ENCODE measurements at places on chromosomes 6 and 20.

DNA sequence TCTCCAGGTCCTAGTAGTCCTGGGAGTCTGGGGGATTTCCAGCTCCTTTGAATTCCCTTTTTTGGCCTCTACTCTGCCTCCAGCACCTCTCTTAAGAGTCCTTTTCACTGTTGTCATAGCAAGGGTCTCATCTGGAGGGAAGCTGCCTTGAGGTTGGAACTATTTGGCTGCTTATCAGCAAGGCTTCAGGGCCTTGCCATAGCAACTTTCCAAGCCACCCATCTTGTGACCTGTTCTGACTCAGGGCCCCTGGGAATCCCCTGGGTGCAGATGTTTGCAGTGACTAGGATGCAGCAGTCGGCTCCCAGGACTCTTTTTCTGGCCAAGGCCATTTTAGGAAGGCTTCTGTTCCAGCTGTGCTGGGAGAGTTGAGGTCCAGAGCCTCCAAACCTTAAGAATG is 12.4 kb downstream of the PKIG start:
- no peak for DNase-seq

DNA sequence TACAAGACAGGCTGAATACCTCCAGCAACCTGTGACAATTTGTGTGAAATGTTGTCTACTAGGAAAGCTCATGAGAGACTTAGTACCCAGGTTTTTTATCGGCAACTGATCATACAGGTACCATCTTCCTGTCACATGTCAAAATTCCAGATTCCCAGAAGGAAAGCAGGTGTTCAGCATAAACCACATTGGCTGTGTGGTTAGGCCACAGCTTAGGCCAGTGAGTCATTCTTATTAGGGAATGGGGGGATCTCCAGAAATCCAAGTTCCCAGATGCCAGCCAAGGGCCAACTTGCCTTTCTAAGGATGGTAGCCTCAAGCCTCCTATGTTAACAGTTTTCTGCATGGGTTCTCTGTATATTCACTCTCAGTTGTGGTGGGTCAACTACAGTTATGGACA is 65.9 kb downstream of the FAM184A start:
- DNase-seq: no peak

GRCh38 chr20:38169636-38170193 is 4.6 kb upstream of the TGM2 start:
- no peak for DNase-seq

GRCh38 chr20:43744966-43745730 is 18.3 kb upstream of the GTSF1L start:
- no peak for DNase-seq

- DNase-seq: no peak
These were observed 42.3 kb downstream of the RALGAPB start for GRCh38 chr20:38514947-38515346.

- DNase-seq: no peak
These were observed 22.8 kb upstream of the PNRC1 start for GRCh38 chr6:89057759-89058158.

DNA sequence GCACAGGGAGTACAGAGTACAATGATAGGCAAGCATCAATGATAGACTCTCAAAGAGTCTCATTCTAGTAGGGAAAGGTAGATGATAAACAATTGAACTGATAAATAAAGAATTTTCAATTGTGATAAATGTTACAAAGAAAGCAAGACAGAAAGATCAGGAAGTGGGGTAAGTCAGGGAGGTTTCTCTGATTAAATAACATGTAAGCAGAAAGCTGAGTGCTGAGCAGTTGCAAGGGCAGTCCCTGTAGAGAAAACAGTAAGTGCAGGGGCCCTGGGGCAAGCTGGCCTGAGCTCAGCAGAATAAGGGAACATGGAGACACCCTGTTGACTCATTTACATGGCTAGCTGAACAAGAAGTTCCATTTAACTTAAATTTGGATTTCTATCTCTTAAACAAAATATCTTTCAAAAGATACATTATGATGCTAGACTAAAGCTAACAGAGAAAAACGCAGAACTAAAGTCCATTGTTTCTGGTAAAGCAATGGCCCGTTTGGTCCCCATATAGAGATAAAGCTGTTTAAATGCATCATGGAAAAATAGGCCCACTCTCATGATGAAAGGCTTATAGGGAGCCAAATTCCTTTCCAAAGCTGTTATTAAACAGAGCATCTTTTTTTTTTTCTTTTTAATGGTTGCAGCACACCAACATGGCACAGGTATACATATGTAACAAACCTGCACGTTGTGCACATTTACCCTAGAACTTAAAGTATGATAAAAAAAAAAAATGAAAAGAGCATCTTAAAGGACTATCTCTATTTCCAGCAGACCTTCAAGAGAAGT is 5.3 kb upstream of the TNFAIP3 start:
- DNase-seq: no peak

DNA sequence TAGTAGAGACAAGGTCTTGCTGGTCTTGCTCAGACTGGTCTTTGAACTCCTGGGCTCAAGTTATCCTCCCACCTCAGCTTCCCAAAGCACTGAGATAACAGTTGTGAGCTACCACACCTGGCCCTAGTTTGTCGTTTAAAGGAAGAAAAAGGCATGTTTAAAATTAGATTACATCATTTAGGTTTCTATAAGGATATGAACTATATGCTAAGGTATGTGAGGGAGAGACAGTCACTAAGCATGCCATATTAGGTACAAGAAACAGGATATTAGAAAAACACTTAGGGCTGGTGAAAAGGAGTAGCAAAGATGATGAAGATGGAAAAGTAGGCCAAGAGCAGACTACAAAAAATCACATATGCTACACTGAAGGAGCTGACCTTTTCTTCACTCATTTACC is 106.4 kb downstream of the ASCC3 start:
- no peak for DNase-seq

GRCh38 chr6:158608221-158608620 is 36.3 kb downstream of the DYNLT1 start:
- no peak for DNase-seq

- no peak for DNase-seq
These were observed 152.2 kb downstream of the SLC16A10 start for GRCh38 chr6:111239461-111239860.

- DNase-seq: no peak
These were observed 97.8 kb downstream of the PLEKHG1 start for GRCh38 chr6:150697515-150697914.

DNA sequence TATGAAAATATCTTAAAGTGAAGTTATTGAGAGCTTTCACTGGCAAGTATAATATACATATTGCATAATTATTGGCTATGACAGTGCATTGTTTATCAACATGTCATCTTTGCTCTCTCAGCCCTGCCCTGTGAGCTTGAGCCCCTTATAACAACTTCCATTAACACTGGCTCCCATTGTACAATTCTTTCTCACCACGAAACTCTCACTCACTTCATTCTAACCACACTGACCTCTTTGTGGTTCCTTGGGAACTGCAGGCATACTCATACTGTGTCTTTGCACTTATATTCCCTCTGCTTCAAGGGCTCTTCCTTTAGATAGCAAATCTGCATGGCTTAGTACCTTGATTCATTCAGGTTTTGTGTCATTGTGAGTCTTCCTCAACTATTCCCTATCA is 411.8 kb downstream of the CDKAL1 start:
- DNase-seq: no peak

GRCh38 chr6:103122766-103123601 is 1729.5 kb downstream of the GRIK2 start:
- no peak for DNase-seq

DNA sequence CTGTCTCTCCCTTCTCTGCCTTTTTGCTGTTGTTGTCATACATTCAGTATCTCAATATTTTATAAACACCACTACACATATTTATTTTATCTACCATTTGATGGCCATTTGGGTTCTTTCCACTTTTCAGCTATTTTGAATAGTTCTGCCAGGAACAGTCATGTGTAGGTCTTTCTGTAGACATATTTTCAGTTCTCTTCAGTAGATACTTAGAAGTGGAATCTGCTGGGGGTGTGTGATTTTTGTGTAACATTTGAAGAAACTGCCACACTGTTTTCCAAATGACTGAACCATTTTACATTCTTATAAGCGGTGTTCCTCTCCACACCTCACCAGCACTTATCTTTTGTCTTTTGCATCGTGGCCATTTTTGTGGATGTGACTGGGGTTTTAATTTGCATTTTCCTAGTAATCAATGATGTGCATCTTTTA is 197.7 kb downstream of the ARID1B start:
- DNase-seq: no peak

- DNase-seq: peak; percentile 54
These were observed at the start of gene IRF4 for GRCh38 chr6:391559-392440. IRF4 (plus strand) TSS chr6:391752; CDS start chr6:393153, 1,401 bp downstream.

DNA sequence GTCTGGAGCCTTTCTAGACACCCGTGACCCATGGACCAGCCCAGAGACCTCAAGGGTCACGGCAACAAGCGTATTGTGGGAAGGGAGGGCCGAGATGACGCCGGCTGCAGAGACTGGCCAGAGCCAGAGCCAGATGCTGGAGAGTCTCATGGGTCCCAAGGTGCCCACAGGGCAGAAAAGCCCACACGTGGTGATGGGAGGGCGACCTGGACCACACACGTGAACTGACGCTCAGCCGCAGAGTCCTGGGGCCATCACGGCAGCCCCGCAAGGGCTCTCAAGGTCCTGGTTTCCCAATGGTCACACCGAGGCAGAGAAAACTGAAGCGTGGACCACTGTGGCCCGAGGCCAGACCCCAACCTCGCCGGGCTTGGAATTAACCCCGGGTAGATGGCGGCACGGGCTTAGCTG is 92.6 kb downstream of the YTHDF1 start:
- no peak for DNase-seq

GRCh38 chr6:4359108-4359730 is 223.8 kb upstream of the ECI2 start:
- no peak for DNase-seq

GRCh38 chr6:137676888-137677287 is 182.7 kb upstream of the OLIG3 start:
- no peak for DNase-seq

- no peak for DNase-seq
These were observed 262.0 kb upstream of the FOXQ1 start for GRCh38 chr6:1049900-1050299.

DNA sequence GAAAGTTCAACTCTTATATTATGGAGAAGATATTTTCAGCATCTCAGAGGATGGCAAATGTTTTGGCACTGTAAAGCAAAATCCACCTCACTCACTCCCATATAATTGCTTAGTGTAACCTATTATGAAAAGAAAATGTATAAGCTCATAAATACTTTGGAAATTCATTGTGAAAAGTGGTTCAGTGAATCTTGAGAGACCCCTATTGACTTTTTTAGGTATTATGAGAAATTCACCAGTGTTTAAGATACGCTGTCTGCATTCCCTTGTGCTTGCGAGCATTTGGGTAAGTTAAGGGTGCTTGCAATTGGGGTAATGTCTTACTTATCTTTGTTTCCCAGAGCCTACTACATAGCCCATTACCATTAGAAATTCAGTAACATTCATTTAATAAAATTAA is 66.3 kb upstream of the BMP5 start:
- no peak for DNase-seq

DNA sequence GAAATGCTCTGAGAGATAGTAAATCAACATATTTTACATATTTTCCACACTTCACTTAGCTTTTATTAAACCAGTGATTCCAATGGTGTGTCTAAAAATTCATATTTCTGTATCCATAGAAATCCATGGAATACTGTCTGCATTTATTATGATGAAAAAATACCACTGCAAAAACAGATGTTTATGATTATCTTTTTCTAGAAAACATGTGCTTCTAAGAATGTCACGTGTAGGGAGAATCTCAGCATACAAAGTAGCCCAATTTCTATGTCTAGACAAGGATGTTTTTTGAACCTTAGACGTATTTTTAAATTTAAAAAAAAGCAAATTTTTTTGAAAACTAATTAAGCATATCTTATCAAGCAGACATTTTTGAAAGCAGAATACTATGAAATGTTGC is 622.4 kb downstream of the TENT5A start:
- no peak for DNase-seq

DNA sequence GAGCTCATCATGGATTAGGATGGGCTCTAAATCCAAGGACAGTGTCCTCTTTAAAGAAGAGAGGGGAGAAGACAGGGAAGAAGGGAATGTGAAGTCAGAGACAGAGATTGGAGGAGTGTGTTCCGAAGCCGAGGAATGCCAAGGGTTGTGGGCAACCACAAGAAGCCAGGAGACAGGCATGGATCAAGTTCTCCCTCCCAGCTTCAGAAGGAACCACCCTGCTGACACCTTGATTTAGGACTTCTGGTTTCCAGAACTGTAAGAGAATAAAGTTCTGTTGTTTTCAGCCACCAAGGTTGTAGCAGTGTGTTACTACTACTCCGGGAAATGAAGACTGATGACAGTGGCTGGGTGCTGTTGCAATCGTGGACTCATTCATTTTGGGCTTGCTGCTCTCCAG is 120.1 kb downstream of the RPS12 start:
- no peak for DNase-seq

DNA sequence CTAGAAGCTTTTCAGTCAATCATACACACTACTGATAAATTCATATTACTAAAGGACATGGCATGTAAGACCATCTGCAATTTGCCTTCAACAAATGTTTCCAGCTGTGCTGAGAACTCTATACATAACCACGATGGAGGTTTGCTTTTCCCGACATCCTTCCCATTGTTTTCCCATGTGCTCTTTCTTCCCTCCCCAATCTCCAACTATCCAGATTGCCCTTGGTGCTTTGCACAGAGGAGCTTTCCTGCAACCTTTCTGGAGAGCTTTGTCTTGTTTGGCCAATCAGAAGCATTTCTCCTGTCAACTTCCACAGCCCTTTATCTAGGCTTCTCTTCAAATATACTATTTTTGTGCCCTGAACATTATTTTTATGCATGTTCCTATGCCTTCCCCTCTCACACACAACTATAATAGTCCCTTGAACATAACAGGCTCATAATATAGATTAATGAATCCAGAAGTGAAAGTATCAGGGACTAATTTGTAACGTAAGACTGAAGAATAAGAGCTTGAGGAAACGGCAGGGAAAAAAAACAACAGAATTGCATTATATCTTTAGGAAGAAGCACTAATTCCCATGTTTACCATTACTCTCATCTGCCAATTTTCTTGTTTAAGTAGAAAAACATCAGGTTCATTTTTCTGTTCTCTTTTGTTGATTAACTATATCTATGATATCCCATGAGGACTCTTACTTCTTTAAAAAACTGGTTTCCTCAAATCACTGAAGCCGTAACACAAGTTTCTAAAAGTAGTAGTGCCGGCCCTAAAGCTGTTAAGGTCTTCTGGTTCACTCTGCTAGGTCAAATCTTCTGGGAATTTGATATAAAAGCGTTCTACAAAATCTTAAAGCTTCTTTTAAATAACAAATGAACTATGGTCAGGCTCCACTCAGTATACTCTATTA is 20.1 kb downstream of the SMLR1 start:
- no peak for DNase-seq

GRCh38 chr20:19284400-19285178 is 72.1 kb downstream of the SLC24A3 start:
- no peak for DNase-seq

DNA sequence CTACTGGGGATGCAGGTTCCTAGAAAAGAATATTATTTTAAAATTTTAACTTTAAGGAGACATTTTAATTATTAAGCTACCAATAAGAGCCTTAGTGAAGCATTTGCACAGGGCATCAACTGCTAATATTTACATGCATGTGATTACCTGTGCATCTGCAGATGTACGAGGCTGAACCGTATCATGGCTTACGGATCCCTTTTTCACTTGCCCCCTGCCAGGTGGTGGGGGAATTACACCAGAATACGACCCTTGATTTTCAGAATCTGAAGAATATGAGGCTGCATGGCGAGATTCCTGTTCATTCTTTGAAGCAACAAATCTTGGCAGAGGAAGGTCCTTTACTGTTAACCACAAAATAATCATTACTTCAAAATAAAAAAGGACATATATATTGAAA is 42.7 kb downstream of the REPS1 start:
- DNase-seq: no peak

- DNase-seq: no peak
These were observed 198.8 kb upstream of the PREP start for GRCh38 chr6:105601541-105602236.

- DNase-seq: no peak
These were observed 1.5 kb upstream of the MSH5 start for GRCh38 chr6:31737991-31738979.
